ENCODE measurements at places on chromosomes 1 and 21.

- no peak for DNase-seq
Measured at GRCh38 chr1:231338270-231339128, at the start of gene SPRTN. SPRTN (plus strand) TSS chr1:231338293; CDS start chr1:231338384, 91 bp downstream.

DNA sequence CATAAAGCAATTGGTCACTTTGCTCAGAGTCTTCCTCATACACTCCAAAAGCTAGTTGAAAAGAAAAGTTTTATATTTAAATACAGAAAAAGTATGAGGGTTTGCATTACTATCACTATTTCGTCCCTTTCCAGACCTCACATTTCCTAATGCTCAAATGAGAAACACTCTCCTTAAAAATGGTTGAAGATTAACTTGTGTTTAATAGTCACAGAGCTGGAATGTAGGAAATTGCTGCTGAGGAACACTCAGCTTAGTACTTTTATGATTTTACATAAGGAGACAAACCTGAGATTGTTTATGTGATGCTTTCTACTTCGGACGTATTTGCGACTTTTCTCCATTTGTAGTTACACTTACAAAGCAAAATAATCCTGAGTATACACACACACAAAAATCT is 39.8 kb downstream of the MYSM1 start:
- DNase-seq = no peak

GRCh38 chr1:30123896-30124295 is 599.5 kb downstream of the MATN1 start:
- DNase-seq = no peak

GRCh38 chr1:66335125-66335524 is 198.8 kb upstream of the SGIP1 start:
- DNase-seq = no peak

DNA sequence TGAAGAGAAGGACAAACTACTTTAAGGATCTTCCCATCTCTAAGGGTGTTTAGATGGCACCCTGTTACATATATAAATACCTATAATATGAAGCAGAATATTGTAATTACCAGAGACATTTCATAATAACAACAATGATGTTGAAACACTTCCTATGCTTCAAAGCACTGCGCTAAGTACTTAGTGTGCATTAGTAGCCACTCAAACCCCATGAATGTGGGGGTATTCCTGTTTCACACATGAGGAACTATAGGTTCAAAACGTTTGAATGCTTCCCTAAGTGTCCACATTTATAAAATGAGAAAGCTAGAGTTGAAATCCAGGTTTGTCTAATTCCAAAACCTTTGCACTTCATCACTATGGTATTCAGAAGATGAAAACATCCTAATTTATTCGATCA is 18.5 kb upstream of the OR10J5 start:
- DNase-seq = no peak

DNA sequence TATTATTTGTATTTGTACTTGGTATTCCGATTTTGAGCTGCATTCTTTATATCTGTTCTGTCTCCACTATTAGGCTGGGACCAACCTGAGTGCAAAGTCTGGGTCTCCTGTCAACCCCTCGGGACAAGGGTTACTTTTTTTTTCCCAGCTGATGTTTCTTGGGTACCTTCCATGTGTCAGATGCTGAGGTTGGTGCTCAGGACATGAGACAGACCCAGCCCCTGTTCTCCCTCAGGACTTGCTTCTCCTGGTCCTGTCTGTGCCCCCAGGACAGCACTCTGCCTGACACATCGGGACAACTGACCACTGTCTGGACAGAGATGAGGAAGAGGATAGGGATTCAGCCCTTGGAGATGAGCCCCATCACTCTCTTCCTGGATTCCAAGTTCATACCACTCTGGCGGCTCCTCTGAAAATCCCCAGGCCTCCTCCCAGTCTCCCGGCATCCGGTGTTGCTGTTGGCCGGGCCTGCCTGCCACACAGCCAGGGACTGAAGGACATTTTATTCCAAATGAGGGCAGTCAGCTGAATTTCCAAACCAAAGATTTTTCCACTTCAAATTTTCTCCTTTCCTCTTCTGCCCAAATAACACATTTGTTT is 55.6 kb upstream of the FMOD start:
- DNase-seq = no peak

GRCh38 chr1:43564551-43565348 is 34.1 kb downstream of the PTPRF start:
- DNase-seq = no peak

DNA sequence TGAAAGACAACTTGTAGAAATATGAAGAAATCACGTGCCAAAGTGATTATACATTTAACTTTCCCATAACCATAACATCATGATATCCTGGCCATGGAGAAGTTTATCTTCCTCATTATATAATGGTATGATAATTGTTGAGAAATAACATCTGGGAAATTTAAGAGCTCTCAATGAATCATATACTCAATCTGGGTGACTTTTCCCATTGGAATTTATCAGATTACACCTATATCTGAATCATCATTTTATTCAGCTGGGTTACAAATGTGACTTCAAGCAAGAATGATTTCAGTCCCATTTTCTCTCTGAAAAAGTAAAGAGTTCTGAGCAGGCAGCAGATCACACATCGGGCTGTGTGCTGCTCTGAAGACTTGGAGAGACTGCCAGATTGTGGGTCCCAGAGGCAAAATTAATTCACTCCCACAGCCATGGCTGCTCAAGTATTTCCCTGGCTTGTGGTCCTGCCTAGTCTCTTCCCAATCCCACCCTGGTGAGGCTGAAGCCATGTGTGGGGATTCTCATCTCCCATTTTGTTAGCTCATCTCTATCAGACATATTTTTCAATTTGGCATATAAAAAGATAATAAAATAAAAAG is 278.0 kb downstream of the MRPL39 start:
- DNase-seq = no peak

DNA sequence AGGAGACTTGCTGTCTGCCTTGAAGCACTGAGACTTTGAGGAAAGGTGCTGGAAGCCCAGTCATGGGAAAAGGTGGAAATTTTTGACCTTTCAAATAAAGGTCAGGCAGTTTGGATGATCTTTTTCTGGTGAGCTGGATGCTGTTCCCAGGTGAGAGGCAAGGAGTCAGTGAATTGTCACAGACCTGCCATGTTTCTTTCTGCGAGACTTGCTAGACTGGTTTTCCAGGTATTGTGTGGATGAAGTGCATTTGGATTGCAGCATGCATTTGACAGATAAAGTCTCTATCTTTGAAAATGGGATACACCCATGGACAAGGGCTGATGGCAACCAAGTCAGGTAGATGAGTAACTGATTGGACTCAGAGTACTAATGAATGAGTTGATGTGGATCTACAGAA is 65.7 kb upstream of the NHLH2 start:
- DNase-seq = no peak

DNA sequence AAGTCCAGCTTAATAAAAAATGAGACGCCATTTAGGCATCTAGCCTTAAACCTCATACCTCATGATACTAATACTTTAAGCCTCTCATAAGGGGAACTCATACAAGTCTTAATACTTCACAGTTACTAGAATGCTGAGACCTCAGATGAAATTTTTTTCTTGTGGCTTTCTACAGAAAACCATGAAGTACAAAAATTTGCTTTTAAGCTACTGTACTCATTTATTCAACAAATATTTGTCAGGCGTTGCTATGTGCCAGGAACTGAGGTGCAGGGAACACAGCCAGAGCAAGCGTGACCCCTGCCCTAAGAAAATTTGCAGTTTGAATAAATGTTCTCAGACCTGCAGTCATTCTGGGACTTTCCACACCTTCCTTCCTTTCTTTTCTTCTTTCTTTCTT is 150.6 kb downstream of the MRPL39 start:
- DNase-seq = peak; percentile 3

- DNase-seq = peak; percentile 59
Measured at GRCh38 chr1:98870959-98871903, 133.4 kb downstream of the PLPPR5 start.

- no peak for DNase-seq
Measured at GRCh38 chr1:174956976-174957375, 42.8 kb upstream of the CACYBP start.

DNA sequence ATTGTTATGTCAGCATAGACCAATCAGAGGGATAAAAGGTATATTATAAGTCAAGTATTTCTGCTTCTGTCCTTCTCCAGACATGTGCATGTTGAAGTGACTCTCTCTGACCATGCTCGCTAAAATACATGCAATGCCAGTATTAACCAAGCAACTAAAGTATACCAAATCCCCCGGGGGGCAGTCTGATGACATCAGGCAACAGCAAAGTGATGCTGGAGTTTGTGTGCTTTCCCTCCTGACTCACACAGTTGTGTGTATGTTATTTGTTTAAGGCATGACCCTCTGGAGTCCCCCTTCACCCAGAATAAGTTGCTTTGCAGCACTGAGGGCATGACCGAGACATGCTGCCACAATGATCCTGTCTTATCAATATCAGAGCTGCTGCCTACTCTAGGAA is 2.1 kb downstream of the BRINP2 start:
- no peak for DNase-seq

DNA sequence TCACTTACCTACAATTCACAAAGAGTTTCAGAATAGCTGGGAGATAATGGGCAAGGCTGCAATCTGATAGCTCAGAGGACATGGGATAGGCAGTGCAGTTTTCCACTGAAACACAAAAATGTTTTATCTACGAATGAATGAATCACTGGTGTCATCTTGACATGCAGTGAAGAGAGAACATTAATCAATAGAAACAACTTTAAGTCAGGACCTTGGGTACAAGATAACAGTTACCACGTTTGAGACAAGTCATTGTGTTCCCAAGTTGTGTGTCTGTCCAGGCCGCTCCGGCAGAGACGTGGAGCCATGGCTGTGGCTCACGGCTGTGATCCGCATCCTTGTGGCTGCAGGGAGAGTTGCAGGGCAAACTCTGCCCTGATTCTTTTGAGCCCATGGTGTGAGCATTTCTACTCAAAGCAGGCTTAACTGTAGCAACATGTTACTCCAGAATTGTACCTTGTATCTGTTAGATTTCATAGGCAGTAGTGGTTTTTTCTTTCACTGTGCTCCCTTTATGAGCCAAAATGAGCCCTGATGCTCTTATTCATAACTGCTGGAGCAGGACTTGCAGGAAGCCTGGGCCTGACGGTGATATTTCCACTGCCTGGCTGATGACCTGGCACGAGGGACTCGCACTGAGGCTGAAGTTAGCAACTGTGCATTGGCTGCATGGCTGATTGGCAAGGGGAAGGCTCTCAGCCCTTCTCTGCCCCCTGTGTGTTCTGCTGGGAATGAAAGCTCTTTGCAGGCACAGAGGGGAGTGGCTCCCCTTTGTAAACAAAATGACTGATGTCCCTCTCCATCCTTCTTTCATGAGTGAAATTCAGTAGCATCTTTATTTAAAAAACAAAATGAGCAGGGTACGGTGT is 465.2 kb downstream of the AJAP1 start:
- no peak for DNase-seq

DNA sequence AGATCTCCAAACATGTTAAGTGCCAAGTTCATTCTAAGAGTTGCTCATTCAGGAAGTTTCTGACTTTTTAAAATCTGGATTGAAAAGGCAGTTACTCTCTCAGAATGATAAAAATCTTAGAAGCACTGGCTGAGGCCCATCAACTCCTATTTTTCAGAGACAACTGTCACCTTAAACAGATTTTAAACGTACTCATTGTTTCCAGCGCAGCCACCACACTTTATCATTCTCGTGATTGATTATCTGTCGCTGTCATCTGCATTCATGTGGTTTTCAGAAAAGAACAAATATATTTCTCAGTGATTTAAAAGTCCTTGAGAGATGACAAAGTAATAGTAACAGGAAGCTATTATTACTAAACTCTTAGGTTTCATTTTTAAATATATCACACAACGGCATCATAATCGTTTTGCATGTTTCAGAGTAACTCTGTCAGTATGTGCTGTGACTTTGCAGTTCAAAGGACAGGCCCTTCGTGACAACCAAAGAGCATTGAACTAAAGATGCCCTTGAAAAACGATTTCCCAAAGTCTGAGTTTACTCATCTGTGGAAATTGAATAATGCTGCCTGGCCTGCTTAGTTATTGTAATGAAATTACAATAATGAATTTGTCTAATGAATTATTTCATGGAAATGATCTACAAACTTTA is 14.9 kb upstream of the KCNK1 start:
- DNase-seq = no peak

DNA sequence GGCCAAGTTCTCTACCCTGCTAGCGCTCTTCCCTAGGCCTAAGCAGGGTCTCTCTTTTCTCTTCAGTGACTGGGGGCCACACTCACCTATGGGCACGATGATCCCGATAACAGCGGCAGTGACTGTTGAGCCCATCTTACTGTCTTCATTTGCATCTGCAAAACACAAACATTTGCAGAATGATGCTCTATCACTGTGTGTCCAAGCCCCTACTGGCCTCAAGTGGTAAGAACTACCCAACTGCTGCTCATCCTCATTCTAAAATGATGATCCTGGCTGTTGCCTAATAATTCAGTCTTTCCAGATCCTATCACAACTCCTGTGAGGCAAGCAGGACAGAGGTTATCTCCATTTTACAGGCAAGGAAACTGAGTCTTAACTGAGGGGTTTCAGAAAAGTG is 16.7 kb upstream of the MAGOH start:
- no peak for DNase-seq

GRCh38 chr1:31182352-31182751 is 57.3 kb downstream of the NKAIN1 start:
- peak; percentile 49 for DNase-seq

DNA sequence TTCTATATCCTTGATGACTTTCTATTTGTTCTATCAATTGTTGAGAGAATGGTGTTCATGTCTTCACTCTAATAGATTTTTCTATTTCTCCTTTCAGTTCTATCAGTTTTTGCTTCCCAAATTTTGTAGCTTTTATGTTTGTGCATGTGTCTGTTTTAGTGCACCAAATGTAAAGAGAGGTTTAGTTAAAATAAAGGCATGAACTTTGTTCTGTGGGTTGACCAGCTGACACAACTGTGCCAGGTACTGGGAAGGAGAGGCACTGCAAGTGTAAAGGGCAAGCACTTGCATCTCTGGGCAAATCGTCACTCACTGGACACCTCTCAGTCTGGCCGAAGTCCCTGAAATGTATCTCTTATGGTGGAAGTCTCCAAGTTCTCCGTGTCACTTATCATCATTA is 38.6 kb upstream of the ABCD3 start:
- no peak for DNase-seq

DNA sequence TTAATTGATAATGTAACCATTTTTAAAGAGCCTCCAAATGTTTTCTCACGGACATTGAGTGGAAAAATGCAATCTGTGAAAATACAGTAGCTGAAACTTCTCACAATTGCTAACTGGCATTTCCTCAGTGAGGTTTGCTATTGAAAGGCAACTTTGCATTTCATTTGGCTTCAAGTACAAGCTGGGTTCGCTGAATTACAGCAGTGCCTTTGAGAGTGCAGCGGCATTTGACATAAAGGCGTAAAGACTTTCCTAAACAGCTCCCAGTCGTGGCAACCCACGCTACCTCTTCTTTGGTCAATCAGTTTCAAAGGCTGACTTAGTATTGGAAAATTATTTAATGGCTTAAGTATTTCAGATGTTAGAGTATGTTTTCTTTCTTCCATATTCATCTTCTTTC is 39.3 kb upstream of the ZBTB18 start:
- no peak for DNase-seq

Data from CD4-positive, alpha-beta T cell treated with Interleukin-6 for 4 hours (primary cell).